NCI-H1930 (cell line): ENCODE measurements at places on chromosomes 4 and X.
A peak's percentile ranks its signal among the peaks of the same experiment; 100 is the strongest.

DNA sequence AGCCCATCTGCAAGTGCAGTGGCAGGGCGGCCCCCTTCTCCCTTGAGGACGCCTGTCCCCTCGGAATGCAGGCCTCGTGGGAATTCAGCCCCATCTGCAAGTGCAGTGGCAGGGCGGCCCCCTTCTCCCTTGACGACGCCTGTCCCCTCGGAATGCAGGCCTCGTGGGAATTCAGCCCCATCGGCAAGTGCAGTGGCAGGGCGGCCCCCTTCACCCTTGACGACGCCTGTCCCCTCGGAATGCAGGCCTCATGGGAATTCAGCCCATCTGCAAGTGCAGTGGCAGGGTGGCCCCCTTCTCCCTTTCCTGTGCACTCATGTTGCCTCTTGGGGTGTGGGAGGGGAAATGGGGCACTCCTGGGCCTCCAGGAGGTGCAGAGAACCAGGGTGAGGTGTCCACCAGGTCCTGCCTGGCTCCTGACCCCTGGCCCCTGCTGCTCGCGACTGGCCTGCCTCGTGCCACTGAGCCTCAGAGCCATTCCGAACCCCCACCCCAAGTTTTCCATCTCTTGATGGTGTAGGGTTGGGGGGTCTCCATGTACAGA lies 6.8 kb upstream of the SLC26A1 start:
- no peak for DNase-seq

GRCh38 chr4:54967289-54967688 lies 158.1 kb downstream of the KDR start:
- DNase-seq, result no peak

DNA sequence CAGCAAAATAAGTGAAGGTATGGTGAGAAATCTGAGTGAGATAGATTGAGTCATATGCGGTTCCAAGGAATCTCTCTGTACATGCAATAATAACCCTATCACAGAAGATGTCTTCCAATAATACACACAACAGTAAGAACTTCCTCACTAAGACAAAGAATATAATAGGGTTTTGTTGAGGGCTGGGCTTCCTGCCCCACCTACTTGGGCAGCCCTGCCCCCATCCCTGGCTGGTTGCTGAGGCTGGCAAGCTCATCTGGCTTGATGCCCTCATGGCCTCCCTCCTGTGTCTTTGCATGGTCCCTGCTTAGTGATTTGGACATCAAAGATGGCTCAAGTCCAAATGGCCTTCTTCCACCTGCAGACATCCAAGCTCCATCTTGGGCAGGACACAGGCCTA lies 2.7 kb downstream of the GEMIN8 start:
- no peak for DNase-seq

DNA sequence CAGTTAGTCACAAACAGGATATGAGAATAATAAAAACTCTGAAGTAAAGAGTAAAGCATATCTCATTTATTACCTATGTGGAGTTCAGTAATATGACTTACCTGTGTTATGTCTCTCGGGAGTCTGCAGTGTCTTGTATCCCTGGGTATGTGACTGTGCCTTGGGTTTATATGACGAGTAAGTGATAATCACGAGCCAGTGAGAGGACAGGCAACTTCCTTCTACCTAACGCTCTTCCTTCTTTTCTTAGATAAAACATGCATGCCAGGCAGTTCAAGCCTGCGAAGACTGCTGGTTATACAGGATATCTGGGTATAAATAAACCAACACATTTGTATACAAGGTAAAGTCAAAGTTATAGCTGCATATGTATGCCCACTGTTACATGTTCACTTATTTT lies at the start of gene HPGDS:
Gene HPGDS, minus strand, starts transcription at position 143 of the 400 bp plus-strand sequence. CDS start 8,207 bp downstream, outside the sequence.
- DNase-seq, result no peak

GRCh38 chrX:106168107-106168506 lies at the start of gene PWWP3B:
PWWP3B (plus strand) TSS chrX:106168305; CDS start chrX:106205433, 37,128 bp downstream.
- DNase-seq, result no peak

- no peak for DNase-seq
Measured at GRCh38 chr4:168633496-168633895, 136.6 kb downstream of the PALLD start.

- DNase-seq, result no peak
Measured at GRCh38 chrX:76195579-76195978, 22.7 kb downstream of the PBDC1 start.

DNA sequence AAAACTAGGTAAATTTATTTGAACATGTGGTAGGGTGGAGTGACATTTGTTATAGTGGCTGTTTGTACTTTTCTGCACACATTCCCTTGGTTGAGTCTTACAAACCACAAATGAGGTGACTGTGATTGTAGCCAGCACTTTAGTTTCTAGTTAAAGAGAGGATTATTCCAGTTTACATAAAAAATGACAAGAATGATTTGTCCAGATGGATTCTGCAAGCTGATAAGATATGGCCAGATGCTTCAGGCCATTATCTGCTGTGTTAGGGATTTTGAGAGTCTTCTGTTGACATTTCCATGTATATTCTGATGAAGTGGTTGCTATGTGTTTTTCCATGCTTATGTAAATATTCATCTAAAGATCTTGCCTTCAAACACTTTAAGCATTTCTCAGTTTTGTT lies 31.0 kb upstream of the PDE5A start:
- no peak for DNase-seq

GRCh38 chrX:71170660-71171059 lies 26.0 kb downstream of the NLGN3 start:
- DNase-seq, result no peak

DNA sequence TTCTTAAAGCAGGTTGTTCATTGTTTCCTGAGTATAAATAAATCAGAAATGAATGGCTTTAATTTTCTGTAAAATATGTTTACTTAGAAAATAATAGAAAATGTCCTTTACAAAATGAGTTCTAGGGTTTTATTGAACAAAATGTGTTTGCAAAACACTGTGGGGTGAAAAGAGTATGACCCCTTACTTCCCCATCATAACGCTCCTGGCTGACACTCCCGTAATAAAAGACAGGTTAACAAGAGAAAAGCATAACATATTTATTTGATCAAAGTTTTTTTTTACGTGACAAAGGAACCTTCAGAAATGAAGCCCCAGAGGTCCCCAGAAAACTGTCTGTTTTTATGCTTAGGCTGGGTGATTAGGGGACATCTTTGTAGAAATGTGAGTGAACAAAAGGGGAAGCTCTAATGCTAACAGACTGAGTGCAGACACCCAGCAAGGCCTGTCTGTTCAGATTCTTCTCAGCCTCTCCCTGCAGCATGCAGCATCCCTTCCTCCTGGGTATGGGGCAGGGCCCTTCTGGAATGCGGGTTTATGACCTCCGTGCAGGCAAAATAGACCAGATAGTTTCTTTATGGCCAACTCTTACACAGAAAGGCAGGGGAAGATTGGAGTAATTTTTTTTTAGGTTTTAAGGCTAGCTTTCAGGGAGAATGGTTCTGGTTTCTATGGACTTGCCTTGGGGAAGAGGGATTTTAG lies 26.1 kb downstream of the ZFP42 start:
- no peak for DNase-seq

DNA sequence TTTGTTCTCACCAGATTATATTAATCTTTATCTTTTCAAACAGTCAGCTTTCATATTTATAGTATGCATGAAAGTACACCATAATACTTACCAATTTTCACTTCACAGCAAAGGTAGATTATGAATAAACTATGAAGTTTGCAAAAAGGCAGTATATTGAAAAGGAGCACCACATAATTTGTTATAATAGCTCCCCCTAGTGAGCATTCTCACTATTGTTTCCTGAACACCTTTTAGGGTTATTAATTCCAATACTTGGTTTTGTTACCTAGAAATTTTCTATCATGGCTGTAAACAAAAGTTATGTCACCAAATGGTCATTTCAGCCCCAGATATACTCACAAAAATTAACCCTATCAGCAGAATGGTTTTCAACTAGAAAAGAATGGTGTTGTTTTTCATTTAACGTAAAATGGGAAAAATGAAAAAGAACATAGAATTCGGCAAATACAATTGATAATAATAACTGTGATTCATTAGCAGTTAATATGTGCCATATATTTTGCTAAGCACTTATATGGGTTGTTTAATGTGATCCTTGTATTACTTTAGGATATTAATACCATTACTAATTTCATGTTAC lies 30.2 kb upstream of the NKX6-1 start:
- DNase-seq, result peak; percentile 14

DNA sequence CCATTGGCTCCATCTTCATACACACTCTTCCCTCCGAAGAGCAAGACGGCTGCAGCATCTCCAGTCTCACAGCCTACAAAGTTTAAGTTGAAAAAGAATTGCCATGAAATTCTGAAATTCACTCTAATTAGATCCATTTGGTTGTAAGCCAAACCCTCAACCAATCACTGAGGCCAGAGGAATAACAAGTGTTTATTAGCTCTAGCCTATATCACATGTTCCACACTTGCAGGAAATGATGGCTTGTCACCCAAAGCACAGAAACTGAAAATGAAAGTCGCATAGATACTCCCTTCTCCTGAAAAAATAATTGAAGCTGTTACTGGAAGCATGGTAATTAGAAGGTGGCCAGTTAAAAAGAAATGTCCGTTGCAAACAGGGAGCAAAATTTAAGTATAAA lies 1071.8 kb downstream of the CCSER1 start:
- DNase-seq, result no peak

GRCh38 chrX:19156186-19156585 lies 33.9 kb upstream of the ADGRG2 start:
- DNase-seq, result no peak

GRCh38 chr4:174408841-174409552 lies 113.3 kb downstream of the HPGD start:
- DNase-seq, result no peak

DNA sequence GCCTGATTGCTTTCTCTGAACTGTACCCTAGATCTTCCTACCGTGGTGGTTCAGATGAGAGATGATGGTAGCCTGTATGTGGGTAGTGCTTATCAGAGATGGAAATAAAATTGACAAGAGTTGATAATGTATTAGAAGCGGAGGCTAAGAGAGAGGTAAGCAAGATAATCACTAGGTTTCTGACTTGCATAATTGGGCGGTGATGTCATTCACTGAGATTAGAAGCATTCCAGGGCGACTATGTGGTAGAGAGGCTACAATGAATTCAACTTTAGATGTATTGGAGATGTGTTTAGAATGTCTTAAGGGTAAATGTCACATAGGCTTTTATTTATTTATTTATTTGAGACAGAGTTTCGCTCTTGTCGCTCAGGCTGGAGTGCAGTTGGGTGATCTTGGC lies 415 bp upstream of the TENM3 start:
- DNase-seq, result no peak

GRCh38 chrX:107445631-107446030 lies 3.8 kb upstream of the FRMPD3 start:
- no peak for DNase-seq

DNA sequence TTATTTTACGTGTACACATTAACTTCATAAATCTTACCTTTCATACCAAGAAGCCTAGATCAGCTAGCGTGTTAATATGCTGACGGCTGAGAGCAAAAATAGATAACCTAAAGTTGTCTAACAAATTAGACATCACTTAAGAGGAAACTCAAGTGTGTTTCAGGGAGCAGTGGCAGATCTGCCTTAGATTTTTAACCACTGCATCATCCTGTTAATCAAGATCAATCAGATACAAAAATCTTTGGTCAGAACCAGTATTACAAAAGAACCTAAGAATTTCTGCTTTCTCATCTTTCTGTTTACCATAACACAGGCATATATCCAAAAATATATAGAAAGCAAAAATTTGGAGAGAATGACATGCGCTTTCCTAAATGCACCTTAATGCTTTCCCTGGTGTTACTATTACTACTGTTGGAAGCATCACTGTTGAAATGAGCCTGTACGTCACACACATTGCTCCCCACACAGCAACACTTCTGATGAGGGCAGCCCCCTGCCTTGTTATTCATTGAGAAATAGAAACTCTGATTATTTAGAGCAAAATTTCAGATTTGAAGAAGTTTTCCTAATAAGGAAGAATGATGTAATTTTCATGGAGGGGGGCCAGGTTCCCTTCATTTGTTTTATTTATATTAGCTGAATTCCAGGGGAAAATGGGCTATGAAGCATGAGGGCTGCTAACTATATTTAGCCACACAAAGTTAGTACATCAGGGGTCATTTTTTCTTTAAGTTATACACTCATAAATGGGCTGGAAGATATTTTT lies 152.3 kb downstream of the CBR4 start:
- no peak for DNase-seq

DNA sequence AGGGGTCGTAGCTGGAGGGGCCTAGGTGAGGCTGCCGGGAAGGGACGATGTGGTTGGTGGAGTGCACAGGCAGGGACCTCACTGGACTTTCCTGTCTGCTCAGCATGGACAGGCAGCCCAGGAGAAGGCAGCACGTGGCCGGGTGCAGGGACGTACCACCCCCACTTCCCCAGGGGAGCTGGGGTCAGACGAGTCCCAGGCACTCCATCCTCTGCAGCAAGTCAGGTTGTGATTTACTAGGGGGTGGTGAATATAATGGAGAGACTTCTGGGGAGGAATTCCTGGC lies 1.5 kb upstream of the CTBP1 start:
- DNase-seq, result no peak

DNA sequence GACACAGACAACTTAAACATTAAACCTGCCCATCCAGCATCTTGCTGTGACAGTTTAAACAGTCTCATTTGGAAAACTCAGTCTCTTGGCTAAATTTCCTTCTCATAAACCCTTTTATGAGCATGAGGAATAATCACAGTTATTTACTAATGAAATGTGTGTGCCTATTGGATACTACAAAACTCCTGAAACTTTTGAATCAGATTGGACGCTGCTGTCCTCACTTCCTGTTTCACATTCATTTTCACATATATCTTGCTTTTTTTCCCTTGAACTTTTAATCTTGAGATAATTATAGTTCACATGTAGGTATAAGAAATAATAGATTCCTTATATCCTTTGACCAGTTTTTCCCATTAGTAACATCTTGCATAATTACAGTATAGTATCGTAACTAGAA lies 111.7 kb downstream of the CDKL5 start:
- DNase-seq, result no peak

DNA sequence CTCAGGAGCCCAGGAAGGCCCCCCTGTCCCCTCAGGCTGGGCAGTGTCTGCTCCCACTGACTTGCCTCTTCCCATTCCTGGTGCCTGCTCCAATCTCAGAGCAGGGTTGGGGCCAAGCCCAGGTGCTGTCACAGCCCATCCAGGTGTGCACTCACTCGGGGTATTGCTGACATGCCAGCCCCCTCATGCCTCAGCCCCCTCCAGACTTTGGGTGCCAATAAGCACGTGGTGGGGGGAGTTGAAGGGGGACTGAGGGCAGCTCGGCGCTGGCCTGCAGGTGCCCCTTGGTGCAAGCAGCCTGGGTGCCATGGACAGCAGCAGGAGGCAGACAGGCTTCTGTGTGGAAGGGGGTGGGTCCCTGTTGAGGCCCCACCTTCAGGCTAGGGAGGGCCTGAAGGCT lies 28.4 kb downstream of the NAA11 start:
- no peak for DNase-seq

DNA sequence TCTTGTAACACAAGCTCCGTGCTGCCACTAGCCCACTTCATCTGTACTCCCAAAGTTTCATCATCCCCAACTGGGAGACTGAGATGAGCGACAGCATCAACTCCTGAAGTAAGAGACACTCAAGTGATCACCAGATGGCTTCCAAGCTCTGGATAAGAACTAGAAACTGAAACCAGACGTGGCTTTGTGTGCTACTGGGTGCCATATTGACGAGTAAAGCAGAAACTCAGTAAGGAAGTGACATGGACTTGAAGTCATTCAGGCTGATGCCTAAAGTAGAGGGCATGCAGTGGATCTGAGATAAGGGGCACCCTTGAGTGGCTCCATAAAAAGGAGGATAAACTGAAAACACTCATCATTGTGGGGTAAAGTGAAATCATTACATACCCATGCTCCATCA lies 72.4 kb downstream of the PCYT1B start:
- DNase-seq, result no peak
